ENCODE measurements at places on chromosomes 3 and 15.

DNA sequence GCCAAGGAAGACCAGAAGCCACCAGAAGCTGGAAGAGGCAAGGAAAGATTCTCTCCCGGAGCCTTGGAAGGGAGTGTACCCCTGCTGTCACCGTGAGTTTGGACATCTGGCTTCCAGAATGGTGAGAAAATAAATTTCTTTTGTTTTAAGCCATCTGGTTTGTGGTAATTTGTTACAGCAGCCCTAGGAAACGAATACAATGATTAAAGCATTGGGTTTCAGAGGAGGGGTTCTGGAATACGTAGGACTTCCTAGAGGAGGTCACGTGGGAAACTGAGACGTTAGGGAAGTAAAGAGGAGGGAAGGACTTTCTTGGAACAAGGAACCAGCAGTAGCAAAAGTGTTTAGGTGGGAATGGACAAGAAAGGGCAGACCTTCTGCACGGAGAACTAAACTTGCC is 377.7 kb downstream of the IL20RB start:
- DNase-seq: no peak

DNA sequence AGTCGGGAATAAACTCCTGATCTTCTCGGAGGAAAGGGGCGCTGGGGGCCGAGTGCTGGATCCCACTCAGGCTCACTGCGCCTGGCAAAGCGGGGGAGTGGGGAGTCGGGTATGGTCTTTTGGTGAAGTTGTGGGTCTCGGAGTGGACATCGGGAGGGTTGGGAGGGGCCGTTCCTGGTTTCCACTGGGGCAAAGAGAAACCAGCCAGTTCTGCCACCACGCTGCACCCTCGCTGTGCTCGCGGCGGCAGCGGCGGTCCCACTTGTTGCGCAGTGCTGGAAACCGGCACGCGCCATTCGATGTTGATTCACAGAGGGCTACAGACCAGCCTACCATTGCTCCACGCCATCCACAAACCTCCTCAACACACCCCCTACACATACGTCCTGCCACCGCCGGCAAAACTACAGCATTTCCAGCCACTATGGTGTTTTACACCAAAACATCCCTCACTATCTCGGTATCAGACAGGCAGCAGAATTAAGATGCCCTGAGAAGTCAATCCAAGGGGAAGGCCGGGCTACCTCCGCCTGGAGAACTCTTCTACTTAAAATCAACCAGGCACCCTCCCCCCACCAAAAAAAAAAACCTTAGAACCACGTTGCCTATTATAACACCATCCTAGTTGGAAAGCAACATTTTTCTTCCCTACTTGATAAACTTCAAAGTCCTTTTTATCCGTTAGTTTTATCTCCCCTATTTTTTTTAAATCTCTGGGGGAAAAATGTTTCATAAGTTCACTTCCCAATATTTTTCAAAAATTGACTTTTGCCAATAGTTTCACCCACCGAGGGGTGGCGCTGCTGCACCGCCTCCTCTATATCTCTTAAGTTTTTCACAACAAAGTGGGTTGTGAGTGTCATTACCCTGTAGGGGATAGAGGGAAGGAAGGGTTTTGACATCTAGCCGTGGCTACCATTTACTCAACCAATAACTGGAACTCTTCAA is 3.6 kb downstream of the BCL6 start:
- peak; percentile 15 for DNase-seq

GRCh38 chr3:46831316-46831715 is 31.9 kb downstream of the MYL3 start:
- DNase-seq: no peak

- no peak for DNase-seq
These were observed 17.1 kb downstream of the ASB14 start for GRCh38 chr3:57275393-57275792.

DNA sequence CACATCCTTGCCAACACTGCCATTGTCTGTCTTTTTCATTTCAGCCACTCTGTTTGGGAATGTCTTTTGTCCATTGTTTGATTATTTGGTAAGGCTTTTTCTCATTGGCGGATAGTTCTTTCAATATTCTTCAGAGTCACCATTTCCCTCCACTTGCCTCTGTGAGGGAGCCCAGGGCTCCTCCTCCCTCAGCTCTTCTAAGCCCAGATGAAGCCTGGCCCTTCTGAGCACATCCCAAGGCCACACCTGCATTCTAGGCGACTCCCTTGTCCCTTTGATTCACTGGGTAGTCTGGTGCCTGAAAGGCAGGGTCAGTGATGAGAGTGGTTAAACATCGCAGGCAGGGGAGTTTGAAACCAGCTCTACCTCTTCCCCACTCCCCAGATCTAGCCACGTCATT is 12.4 kb upstream of the LTF start:
- DNase-seq: no peak

- DNase-seq: no peak
These were observed 164.1 kb upstream of the SLC2A2 start for GRCh38 chr3:171190668-171191067.

DNA sequence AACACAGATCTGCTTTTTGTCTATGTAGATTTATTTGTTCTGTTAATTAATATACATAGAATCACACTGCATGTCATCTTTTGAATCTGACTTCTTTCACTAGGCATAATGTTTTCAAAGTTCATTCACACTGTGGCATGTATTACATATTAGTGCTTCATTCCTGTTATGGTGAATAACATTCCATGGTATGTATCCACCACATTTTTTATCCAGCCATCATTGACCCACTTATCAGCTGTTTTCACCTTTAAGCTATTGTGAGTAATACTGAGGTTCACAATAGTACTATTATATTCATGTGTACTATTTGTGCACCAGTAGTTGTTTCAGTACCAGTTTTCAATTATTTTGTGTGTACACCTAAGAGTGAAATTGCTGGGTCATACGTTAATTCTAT is 230.6 kb upstream of the CNTN3 start:
- DNase-seq: no peak

GRCh38 chr15:51096976-51097375 is 2.3 kb upstream of the TNFAIP8L3 start:
- DNase-seq: no peak

DNA sequence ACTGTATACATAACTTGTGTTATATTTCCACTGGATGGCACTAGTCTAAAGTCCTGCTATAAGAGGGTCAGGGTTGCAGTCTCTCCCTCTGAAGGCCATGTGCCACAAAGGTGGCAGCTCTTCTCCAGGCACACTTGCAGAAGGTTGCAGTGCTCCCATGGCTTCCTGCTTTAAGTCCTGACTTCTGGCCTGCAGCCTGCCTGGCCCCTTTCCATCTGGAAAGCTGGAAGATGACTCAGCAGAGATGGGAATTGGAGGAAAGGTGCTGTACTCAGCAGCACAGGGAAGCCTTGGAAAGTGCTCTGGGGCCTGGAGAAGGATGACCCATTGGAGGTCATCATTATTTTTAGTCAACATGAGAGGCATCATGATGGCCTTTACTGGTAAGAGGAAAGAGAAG is 40.9 kb upstream of the MRPL3 start:
- no peak for DNase-seq

DNA sequence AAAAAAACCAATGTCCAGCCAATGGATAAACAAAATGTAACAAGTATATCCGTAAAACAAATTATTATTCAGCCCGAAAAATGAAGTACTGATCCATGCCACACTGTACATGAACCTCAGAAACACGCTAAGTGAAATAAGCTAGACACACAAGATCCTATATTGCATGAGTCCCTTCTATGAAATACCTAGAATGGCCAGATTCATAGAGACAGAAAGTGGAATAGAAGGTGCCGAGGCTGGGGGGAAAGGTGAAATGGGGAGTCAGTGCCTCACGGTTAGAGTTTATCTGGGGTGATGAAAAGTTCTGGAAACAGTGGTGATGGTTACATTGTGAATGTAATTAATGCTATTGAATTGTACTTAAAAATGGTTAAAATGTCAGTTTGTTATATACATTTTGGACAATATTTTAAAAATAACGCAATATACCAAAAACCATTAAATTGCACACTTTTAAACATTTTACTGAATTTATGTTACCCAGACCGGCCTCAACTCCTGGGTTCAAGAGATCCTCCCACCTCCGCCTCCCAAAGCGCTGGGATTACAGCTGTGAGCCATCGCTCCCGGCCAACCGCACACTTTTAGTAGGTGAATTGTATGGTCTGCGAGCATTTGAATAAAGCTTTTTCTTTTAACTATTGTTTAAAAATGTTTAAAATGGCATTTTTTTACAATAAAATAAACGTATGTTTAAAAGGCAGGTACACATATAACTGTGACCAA is 2.1 kb downstream of the RNF168 start:
- no peak for DNase-seq

DNA sequence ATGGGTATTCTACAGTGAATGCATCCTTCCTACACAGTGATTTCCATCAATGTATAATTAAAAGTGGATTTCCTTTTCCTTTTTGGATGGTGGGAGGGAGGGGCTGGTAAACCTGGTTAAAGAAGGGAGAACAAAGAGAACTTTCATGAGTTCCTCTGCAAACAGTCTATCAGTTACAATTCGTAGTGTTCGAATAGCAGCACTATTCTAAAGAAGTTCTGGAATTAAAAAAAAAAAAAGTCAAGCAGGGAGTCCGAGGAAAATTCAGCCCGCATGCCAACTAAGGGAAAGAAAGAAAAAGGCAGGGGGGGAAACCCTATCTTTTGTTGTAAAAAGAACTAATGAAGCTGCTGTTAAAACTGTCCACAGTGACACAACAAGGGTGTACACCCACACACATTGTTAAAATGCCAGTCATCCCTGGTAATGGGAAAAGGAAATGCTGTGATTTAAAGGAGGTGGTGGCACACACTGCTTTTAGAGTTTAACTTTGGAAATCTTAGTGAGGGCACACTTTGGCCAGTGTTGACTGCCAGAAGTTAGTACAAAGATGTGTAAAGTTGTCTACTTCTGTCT is 521.2 kb downstream of the ZIC1 start:
- DNase-seq: no peak

GRCh38 chr3:98875535-98875934 is 26.0 kb downstream of the DCBLD2 start:
- no peak for DNase-seq

DNA sequence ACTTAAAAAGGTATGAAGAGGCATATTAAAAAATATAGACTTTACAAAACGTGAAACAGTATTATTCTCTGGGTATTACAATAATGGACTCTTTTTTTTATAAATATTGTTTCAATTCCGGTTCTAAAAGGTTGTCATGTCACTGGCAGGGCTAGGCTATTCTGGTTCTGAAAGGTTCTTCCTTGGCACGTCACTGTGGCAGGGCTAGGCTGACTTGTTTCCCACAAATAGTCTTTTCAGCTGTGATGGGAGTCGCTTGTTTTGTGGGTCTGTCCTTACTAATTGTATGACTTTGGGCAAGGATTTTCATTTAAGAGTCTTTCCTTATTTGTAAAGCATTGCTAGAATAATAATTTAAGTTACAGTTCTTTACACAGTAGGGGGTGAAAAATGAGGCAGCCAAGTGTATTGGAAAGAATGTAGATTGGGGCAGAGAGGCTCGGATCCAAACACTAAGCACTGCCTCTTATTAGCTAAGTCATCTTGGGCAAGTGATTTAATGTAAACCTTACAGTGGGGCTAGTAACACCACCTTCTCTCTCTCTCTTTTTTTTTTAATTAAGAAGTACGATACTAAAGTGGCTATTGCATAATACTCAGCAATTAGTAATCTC is 12.4 kb upstream of the MELTF start:
- no peak for DNase-seq

DNA sequence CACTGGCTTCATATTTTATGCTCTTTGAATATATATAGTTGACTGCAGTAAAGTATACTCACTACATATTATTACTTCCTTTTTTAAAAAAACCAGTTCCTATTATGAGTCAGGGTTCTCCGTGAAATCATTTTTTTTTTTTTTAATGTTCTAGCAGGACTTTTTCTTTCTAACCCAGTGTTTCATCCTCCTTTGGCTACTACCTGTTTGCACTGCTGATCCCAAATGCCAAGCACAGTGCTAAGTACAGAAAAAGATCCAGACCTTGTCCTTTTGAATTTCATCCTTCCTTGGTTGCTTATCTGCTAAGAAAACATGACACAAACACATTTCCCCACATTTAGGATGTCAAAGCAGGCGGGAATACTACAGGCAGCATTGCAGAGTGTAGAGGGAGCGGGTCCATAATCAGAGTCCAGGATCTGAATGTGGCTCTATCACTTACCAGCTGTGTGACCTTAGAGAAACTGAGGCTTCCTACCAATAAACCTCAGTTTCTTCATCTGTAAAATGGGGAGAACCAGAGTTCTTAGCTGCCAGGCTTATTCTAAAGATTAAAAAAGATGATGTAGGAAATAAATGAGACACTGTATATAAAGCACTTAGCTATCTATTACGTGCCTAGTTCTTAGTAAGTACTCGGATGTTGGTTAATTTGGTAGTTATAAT is 37.2 kb upstream of the ANPEP start:
- DNase-seq: no peak

DNA sequence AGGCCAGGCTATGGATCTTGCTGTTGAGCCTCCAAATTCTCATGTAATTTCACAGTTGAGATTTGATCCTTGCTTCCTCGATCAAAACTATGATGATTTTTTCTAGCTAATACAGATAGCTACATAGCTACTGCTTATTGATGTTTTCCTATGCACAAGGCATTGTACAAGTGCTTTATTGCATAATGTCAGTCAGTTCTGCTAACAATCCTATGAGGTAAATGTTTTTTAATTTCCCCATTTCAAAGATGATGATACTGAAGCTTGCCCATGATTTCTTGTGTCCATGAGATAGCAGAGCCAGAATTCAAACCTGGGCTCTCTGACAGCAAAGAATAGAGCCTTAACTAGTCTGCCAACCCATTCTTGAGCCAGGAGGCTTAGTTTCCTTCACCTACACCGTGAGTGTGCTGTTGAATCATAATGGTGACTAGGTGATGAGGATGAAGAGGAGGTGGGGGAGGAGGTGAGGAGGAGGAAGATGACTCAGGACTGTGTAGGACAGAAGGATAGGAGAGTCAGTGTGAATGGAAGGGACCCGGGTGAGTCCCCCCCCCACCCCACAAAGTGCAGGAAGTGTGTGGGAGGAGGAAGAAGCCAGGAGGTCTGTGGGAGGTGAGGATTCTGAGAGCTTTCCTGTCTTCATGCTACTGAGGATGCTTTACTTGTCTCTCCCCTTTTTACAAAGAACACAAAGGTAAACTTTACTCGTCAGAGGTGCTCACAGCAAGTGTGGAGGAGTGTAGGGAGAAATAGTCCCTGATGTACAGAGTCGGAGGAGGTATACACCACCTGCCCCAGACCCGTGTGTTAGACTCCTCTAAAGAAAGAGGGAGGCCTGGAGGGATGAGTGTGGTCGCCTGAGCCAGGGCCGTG is 3.6 kb downstream of the TAGLN3 start:
- no peak for DNase-seq

- DNase-seq: no peak
These were observed 238.2 kb upstream of the GRM7 start for GRCh38 chr3:6622712-6623111.

- DNase-seq: no peak
These were observed 88.2 kb downstream of the GMPS start for GRCh38 chr3:155958676-155959075.

Measured in NCI-H187 (cell line).